M059J (cell line): ENCODE measurements at places on chromosomes 6 and 20. TPM values are rescaled to one million over a fixed set of nuclear protein-coding genes. Genes with fewer than 3 reads are reported as not detected.

MCCD1 gene
- not detected in 2 replicates for total RNA-seq

NOX3 gene
- total RNA-seq: not detected in 2 replicates

REM1 gene
- total RNA-seq: not detected in 2 replicates

DNA sequence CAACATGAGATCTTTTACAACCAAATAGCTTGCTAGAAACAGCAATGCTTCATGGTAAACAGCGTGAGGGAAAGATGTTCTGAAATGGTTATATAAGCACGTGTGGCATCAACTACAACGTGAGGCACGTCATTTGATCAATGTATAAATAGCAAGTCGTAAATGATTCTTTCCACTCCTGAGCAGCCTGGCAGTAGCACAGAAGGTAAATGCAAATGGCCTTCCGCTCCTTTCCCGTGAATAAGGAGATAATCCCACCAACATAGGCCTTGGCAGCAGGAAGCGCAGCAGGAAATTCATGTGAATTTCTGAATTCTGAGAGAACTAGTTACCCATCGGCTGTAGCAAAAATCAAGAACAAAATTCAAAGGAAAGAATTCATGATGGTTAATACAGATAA is 17.0 kb downstream of the RPS6KA2 start:
- no peak for DNase-seq

DNA sequence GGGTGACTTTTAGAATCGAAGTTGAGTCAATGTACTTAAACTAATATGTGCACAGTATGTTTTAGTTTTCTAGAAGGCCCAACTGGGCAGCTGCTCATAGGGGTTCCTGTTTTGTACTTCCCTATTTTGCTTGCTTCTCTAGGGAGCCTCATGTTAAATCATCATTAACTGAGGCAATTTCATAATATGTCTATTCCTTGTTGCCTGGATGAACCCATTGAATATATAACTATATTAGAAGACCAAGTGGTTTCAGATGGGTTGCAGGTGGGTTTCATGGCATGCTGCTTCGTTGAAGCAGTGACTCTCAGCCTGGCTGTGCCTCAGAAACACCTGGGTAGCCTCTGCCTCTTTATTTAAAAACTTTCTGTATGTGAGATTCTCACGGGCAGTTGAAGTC is 22.2 kb downstream of the CARMIL1 start:
- no peak for DNase-seq

GRCh38 chr6:49409951-49410542 is 53.0 kb downstream of the MMUT start:
- peak; percentile 76 for DNase-seq

GRCh38 chr6:63447134-63447533 is 125.1 kb upstream of the LOC128125822 start:
- DNase-seq: no peak

DNA sequence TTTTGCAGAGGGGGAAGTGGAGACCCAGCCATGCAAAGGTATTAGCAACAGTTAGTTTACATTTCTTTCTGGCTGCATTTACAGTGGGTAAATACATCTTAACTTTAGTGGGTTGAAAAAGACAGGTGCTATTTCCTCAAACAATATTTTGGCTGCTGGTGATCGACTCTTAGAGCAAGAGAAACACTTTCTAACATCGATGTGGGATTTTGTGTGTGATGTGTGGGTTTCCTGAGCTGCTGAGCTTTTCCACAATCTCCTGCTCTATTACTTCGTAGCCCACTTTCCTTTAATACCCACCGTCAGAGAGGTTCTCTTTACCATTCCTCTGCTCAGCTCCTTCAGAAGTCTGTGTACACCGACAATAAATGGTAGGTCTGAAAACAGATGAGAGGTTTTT is 339.0 kb downstream of the NRN1 start:
- no peak for DNase-seq

DNA sequence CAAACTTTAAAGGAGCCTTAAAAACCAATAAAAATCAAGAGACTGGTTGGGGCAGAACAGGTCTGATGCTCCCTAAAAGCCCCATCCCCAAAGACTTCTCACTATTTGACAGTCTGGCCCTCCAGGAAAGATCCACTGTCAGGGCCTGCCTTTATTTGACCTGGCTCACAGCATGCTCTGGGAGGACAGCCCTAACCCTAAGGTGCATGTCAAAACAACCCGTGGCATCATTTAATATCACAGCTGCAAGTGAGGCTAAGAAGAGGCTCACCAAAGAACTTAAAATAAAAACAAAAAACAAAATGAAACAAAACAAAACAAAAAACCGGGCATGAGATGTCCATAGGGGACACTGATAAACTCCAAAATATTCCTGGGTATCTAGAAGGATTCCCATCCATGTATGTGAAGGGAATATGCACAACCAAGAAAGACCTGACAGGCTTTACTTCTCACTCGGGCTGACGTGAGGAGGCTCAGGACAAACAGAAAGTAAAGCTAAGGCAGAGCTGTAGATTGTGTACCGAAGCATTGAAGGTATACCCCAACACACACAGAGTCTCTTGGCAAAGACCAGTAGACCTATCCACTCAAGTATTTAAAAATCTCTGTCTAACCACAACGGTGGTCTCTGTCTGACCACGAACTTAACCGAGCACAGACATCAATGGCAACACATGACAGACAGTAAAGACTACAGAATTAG is 57.3 kb downstream of the AHI1 start:
- no peak for DNase-seq
